ENCODE measurements at places on chromosomes 3 and 15.
A peak's percentile ranks its signal among the peaks of the same experiment; 100 is the strongest.

GRCh38 chr3:193605876-193606275 is 12.9 kb downstream of the OPA1 start:
- peak; percentile 32 for DNase-seq

- no peak for DNase-seq
Measured at GRCh38 chr15:55198706-55199105, 2.0 kb upstream of the RSL24D1 start.

DNA sequence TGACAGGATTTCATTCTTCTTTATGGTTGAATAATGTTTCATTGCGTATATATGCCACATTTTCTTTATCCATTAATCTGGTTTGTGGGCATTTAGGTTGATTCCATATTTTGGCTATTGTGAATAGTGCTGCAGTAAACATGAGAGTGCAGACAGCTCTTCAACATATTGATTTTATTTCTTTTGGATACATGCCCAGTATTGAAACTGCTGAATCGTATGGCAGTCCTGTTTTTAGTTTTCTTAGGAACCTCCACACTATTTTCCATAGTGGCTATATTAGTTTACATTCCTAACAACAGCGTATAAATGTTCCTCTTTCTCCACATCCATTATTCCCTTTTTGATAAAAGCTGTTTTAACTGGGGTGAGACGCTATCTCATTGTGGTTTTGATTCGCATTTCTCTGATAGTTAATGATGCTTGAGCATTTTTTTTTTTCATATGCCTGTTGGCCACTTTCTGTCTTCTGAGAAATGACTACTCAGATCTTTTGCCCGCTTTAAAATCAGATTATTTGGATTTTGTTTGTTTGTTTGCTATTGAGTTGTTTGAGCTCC is 21.7 kb downstream of the AQP9 start:
- DNase-seq = no peak

DNA sequence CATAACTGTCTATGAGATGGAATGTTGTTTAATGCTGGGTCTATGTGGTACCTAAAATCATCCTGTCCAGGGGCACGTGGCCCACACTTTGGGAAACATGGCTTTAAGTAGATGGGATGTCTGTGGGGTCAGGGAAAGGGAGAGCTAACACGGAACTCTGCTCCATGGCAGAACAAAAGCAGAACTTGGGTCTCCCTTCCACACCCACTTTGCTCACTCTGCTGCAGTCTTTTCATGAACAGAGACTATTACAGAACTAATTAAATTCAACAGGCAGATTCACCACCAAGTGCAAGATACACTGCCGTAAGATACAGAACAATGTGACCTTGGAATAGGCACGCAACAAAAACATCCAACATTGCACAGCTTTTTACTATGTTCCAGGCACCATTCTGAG is 28.2 kb downstream of the POPDC2 start:
- DNase-seq = no peak

DNA sequence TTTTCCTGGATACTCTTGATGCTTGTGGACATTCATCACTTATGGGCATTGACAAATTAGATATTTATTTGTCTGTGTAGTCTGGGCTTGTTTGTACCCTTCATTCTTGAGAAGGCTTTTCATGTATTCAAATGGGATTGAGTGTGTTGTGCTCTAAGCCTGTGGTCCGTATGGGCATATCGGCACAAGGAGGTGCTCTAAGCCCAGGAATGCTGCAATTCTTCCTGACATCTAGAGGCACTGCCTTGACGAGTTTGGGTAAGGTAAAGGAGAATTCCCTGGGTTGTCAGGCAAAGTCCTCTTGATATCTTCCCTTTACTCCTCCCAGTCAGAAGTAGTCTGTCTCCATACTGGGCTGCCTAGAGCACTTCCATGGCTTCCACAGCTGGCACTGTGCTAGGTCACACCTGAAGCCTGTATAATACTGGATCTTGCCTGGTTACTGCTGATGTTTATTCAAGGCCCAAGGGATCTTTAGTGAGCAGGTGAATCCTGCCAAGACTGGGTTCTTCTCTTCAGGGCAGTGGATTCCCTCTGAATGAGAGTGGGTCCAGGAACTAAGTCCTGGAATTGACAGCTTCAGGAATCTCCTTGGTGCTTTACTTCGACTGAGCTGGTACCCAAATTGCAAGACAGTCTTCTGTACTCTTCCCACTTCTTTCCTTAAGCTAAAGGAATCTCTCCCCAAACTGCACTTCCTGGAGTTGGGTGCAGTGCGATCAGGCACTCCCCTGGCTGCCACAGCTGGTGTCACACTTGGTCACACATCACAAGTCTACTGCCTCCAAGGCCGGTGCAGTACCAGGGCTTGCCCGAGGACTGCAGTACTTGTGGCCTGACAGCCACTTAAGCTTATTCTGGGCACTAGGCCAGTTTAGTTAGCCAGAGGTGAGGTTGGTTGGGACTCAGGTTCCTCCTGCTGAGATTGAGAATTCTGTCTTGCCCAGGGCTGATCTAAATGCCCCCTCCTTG is 46.0 kb downstream of the GALK2 start:
- DNase-seq = no peak

DNA sequence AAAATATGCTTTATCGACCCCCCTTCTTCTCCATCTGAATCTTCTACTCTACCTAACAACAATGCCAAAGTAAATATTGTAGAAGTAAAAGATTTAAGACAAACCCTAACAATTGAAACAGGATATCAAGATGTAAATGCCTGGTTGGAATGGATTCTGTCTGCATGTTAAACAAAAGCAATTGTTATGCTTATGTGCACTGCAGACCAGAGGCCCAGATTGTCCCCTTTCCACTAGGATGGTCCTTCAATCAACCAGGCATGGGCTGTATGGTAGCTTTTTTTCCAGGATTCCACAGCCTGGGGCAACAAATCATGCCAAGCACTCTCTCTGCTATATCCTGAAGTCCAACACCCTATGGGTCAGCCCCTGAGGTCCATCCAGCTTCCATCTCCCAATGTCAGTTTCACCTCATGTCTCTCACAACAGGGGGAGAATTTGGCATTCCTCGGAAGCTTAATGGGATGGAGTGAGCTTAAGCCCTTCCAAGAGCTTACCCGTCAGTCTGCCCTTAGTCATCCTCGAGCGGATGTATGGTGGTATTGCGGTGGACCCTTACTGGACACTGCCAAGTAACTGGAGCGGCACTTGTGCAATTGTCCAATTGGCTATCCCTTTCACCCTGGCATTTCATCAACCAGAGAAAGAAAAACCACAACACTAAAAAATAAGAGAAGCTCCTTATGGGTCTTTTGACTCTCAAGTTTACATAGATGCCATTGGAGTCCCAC is 36.2 kb downstream of the ZNF589 start:
- DNase-seq = no peak

GRCh38 chr3:139284221-139284620 is 59.6 kb upstream of the MRPS22 start:
- no peak for DNase-seq

GRCh38 chr15:50064673-50065072 is 54.4 kb downstream of the ATP8B4 start:
- no peak for DNase-seq

DNA sequence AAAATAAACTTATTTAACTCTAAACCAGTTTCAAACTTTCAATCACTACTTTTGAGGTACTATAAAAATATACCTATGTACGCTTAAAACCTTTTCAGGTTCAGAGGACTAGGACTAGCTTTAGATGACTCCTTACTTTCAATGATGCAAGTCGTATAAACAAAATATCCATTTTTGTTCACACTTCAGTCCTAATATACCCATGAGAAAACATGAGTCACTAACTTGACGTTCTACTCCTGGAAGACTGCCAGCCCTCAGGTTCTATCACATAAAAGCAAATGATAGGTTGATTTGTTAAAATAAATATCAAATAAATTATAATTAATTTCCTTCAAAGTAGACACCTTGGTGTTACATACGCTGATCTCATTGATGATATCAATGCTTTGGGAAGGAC is 10.6 kb upstream of the P3H2 start:
- no peak for DNase-seq

- DNase-seq = peak; percentile 23
Measured at GRCh38 chr3:54188176-54188791, 65.9 kb downstream of the CACNA2D3 start.

GRCh38 chr3:66803721-66804695 is 194.1 kb upstream of the KBTBD8 start:
- DNase-seq = no peak

- DNase-seq = no peak
Measured at GRCh38 chr3:55202326-55202725, 274.5 kb upstream of the LRTM1 start.

- no peak for DNase-seq
Measured at GRCh38 chr3:127762787-127763105, 59.6 kb downstream of the MGLL start.

GRCh38 chr3:143139762-143140161 is 20.2 kb downstream of the CHST2 start:
- DNase-seq = no peak

GRCh38 chr3:178500631-178501030 is 35.6 kb upstream of the KCNMB2 start:
- no peak for DNase-seq

- no peak for DNase-seq
Measured at GRCh38 chr3:20222274-20222673, 36.3 kb upstream of the SGO1 start.

DNA sequence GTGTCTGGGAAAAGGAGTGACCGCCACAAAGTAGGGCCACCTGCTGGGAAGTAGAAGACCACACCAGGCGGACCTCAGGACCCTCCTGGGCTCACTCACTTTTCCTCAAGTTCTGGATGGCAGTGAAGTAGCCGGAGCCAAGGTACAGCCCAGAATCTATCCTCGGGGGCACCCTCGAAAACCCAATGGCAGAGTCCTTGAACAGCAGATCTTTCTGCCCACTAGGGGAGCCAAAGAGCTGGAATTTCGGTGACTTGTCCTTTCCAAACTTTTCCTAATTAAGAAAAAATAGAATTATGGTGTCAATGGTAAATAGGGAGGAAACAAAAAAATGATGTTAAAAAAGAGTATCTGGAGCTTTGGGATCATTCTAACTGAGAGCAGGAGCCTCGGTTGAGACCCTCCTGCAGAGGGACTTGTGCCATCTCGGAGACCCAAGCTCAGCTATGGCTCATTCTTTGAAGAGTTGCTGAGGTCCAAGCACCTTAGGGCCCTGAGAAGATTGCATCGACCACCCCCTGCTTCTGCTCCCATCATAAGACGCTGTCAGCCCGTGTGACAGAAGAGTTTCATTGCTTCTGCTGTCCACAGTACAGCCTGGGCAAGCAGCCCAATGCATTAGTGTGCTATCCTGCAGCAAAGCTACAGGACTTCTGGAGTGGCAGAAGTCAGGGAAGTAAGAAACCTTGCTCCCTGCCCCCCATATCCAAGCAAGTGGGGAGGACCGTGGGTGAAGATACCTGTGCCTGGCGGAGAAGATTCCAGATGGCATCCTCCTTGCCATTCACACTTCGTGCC is 14.8 kb downstream of the LTF start:
- no peak for DNase-seq

- peak; percentile 8 for DNase-seq
Measured at GRCh38 chr3:99753268-99753975, 64.2 kb upstream of the CMSS1 start.

- DNase-seq = no peak
Measured at GRCh38 chr15:75544359-75544758, 34.8 kb downstream of the PTPN9 start.

DNA sequence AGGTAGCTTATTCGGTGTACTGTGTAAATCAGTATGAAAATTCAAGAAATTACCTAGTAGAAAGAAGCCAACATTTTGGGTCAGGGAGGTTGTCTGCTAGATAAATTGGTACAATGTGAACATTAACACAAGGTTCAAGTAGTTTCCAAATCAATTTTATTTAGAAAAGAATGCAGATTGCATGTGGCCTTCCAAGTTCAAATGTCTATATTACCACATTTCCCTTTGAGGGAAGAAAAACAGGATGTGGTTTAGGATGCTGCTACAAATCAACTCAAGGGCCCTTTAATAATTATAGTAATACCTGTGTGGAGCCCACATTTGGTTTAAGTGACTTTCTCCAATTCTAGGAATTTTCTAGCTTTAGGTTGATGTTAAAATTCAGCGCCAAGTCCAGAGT is 57.5 kb downstream of the CADPS start:
- no peak for DNase-seq

DNA sequence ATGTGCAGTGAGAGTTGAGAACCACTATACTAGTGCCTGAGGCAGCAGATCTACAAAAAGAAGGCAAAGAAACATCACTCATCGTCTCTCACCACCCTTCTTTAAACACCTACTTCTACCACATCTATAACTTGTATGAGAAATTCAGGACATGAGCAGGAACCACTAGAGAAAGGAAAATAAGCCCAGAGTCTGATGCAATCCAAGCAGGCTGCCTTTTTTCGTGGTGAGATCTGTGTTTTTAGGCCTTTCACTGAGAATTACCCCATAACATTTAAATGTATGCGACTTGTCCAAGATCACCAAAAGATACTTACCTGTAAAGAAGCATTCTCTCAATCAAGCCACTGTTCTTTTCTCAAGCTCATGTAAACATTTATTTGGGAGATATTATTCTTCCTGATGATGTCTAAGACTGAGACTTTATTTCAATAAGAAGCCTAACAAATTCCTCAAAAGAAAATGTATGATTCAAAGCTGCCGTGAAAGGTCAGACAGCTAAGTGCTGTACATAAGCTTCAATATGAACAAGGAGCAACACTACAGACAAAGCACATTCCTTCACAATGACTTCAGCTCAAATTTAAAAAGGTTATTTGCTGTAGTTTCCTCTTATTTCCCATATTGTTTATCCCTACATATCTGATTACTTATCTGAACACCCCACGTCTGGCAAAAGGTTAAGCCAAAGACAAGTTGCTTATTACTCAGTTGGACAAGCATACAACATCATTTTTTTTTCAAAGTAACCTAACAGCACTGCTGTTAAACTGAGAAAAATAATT is 16.5 kb downstream of the SPICE1 start:
- no peak for DNase-seq

- DNase-seq = no peak
Measured at GRCh38 chr3:192731233-192731632, 3.9 kb upstream of the FGF12 start.

DNA sequence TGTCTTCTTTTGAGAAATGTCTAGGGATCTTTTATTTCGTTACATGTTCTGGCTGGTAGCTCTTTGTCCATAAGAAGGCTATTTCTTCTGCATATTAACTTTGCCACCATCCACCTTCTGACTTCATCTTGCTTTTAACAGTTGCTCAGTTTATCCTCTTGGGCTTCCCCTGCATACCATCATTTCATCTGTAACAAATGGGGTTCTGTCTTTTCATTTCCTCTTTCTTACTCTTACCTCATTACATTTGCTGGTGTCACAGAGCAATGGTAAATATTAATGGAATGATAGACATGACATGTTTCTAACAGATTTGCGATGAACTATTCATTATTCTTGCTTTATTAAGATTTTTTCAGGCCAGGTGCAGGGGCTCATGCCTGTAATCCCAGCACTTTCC is 62.4 kb downstream of the GASK1A start:
- DNase-seq = no peak

GRCh38 chr15:69305204-69305931 is 6.7 kb downstream of the PAQR5 start:
- no peak for DNase-seq

- DNase-seq = no peak
Measured at GRCh38 chr3:43364926-43365325, 78.6 kb downstream of the SNRK start.

GRCh38 chr15:94059013-94059587 is 172.3 kb upstream of the MCTP2 start:
- no peak for DNase-seq

GRCh38 chr3:25692341-25692740 is 27.6 kb upstream of the TOP2B start:
- DNase-seq = no peak

All from activated CD4-positive, alpha-beta T cell treated with anti-CD3 and anti-CD28 coated beads, Interleukin-2, amount 50 U/mL, for 48 hours (primary cell).